NCI-H1417 treated with DMSO at 0.1 percent for 48 hours (cell line): ENCODE measurements at places on chromosomes 1 and 21.

- DNase-seq: no peak
Measured at GRCh38 chr1:185412385-185413087, 95.5 kb upstream of the IVNS1ABP start.

DNA sequence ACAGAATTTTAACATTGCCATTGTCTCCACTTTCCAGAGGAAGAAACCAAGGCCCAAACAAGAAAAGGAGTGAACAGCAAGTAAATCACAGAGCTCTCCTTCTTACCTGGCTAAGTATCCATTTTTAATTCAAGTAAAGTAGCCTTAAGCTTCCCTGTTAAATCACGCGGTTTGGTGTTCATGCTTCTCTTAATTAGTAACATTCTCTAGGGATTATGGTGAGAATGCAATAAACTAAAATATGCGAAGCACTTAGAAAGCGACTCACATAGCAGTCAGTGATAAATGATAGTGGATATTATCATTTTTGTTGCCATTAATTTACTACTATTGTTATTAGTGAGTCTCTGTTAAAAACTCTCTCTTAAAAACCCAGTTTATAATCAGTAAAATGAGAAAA is 630.5 kb upstream of the TMPRSS15 start:
- no peak for DNase-seq

GRCh38 chr1:240309769-240310168 is 218.1 kb downstream of the FMN2 start:
- DNase-seq: no peak

DNA sequence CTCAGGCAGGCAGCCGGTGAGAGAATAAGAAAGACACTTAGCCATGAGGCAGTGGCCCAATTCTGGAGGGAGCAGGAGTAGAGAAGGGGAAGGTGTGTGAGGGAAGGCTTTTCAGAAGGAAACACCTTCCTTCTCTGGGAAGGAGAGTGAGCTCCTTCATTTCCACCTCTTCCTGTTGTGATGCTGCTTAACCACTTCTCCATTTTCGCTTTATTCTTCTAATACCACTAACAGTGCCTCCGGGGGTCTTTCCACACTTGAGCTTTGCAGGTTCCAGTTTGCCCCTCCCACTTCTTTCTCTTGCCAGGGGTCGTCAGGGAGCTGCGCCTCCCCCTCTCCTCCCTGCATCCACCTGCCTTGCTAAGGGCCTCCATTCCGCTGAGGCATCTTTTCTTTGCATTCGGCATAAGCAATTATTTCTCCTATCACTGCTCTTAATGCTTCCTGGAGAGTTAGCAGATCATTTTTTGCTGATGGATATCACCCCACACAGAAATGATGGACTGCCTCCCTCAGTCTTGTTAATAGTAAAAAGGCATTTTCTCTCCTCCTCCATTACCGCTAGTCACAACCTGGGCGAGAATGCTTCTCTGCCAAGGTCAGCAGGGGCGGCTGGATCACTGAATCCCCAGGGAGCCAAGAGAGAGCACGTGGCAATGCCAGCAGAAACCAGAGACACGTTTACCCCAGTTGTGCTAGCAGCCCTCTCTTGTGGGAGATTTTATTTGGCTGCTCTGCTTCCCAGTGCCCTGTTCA is 74.8 kb downstream of the ELAVL4 start:
- DNase-seq: no peak

DNA sequence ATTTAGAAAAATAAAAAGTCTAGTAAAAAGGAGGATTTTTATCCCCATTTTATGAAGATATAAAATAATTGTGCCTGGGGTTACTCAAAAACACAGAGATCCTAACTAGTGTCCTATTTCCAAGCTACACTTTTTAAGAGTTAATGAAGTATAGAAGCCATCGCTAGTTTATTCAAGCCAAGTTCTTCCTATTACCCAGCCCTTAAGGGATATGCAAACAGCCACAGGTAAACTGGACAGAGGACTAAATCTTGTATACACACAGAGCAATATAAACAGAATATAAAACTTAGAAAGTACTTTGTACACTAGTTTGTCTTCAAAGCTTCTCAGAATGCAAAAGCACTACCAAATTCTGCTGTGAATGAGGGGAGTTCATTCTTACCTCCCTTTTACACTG is 111.1 kb downstream of the RERE start:
- DNase-seq: no peak

GRCh38 chr1:30721341-30721793 is 2.0 kb downstream of the MATN1 start:
- no peak for DNase-seq
